SIG-M5 (cell line): ENCODE measurements at places on chromosomes 1 and 21.

DNA sequence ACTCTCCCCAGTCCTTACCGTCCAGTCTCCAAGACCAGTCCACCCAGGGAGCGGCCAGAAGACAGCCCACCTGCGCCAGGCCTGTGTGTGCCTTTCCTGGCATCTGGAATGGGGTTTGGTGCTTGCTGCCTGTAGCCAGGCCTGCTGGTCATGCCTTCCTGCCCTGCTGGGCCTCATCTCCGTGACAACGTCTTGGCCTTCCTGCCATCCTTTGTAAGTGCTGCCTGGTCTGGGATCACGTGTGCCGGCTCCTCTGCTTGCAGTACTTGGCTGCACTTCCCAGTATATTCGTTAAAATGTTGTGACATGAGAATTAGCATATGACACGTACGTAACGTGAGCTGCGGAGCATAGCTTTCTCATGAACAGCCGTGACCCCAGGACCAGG is 145.3 kb upstream of the COL6A1 start:
- no peak for DNase-seq

GRCh38 chr1:238177960-238178645 is 287.4 kb upstream of the ZP4 start:
- DNase-seq: no peak

- DNase-seq: no peak
Measured at GRCh38 chr1:33358114-33358794, 37.4 kb upstream of the A3GALT2 start.

DNA sequence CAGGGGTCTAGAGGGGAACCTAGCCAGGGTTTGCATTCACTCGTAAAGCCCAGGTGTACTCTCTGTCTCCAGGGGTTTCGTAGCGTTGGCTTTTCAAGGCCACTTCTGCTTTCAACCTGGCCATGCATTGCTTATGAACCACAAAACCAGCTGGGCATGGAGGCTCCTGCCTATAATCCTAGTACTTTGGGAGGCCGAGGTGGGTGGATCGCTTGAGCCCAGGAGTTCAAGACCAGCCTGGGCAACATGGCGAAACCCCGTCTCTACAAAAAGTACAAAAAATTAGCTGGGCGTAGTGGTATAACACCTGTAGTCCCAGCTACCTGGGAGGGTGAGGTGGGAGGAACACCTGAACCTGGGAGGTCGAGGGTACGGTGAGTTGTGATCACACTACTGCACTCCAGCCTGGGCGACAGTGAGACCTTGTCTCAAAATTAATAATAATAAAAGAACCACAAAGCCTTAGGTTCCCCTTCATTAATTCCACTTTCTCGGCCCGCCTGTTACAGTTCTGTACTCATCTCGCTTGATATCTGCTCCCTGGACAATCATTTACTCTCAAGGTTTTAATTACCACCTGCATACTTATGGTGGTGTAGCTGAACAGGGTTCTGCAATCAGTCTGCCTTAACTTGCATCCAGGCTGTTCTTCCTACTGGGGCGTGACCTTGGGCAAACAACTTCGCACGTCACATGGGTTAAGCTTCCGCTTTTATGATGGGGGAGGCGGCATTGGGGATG is 6.1 kb downstream of the SLC16A4 start:
- DNase-seq: no peak

- no peak for DNase-seq
Measured at GRCh38 chr1:42002220-42002619, 83.5 kb upstream of the HIVEP3 start.

DNA sequence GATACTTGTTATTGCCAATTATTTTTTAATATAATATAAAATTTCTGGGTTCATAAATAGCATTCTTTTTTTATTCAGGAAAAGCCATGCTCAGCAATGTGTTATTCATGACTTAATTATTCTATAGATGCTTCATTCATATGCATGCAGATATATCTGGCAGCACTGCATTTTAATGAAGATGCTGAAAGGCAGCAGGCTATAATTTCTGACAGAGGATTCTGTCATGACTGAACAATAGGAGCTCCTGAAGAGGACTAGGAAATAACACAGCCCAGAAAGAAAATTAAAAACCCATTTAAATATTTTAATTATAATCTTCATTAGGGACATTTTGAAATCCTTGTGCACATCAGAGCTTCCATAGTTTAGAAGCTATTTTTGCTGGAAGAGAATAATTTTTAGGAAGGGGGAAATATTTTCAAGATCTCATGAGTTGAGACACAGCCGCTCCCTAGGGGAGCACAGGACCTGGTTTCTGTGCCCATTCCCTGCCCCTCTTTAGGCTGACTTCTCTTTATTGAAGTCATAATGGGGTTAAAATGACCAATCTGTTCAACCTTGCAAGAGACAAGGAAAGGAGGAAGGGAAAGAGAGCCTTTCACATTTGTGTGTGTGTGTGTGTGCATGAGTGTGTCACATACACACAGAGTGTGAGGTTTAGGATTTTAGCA is 83.9 kb downstream of the RPE65 start:
- no peak for DNase-seq

GRCh38 chr1:2640626-2641025 is 7.8 kb upstream of the MMEL1 start:
- DNase-seq: no peak

- DNase-seq: no peak
Measured at GRCh38 chr1:33821291-33821690, 42.6 kb upstream of the HMGB4 start.

DNA sequence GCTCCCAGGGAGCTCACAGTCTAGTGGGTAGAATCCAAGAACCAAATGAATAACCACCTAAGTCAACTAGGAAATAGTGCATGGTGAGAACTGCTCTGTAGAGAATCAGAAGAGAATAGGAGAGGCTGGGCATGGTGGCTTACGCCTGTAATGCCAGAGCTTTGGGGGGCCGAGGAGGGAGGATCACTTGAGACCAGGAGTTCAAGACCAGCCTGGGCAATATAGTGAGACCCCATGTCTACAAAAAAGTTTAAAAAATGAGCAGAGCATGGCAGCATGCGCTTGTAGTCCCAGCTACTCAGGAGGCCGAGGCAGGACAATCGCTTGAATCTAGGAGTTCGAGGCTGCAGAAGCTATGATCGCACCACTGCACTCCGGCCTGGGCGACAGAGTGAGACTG is 122.3 kb upstream of the IRF2BP2 start:
- no peak for DNase-seq

- DNase-seq: no peak
Measured at GRCh38 chr1:232227306-232227705, 402.6 kb downstream of the SIPA1L2 start.

DNA sequence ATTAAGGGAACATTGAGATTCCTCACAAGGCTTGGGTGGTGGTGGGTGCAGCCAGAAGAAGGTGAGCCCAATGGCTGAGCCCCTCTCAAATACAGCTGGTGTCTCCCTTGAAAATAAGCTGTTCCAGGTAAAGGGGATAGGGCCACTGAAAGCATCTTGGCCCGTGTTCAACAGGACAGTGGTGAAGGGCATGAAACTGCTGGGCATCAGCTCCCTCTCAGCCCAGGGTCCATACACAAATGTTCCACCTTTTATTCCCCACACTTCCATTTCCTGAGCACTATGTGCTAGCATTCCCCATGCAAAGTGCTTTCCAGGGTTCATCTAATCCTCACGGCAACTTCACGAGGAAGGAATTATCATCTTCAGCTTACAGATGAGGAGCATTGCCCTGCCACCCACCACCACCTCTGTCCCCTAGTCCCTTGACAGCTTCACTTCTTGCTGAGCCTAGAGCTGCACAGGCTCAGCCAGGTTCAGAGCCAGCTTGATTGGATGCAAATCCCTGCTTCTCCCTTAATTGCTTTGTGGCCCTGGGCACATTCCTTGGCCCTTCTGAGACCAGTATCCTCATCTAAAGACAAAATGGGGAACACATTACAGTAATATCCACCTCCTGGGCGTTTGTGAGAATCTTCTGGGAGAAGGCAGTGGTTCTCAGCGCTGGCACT is 9.6 kb downstream of the TAGLN2 start:
- no peak for DNase-seq

GRCh38 chr1:12178511-12178910 is 11.7 kb downstream of the TNFRSF1B start:
- DNase-seq: no peak

- DNase-seq: no peak
Measured at GRCh38 chr1:244316407-244316806, 135.3 kb downstream of the ADSS2 start.

DNA sequence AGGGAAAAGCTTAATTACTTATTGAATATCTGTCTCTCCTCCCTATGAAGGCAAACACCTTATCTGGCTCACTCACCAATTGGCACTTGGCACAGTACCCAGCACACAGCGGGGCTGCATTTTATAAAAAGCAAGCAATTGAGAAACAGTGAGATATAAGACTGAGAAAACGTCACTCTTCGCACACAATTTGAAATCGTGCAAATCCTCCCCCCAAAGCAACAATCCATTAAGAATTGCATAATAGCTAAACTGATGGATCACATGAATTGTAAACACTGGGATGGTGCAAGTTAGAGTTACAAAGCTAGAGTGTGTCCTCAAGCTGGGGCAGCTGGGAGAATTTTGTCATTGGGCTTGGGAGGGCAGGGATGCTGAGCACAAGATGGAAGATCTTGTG is 27.1 kb downstream of the PRDX6 start:
- DNase-seq: no peak

GRCh38 chr1:185808631-185809030 is 74.4 kb downstream of the HMCN1 start:
- no peak for DNase-seq

DNA sequence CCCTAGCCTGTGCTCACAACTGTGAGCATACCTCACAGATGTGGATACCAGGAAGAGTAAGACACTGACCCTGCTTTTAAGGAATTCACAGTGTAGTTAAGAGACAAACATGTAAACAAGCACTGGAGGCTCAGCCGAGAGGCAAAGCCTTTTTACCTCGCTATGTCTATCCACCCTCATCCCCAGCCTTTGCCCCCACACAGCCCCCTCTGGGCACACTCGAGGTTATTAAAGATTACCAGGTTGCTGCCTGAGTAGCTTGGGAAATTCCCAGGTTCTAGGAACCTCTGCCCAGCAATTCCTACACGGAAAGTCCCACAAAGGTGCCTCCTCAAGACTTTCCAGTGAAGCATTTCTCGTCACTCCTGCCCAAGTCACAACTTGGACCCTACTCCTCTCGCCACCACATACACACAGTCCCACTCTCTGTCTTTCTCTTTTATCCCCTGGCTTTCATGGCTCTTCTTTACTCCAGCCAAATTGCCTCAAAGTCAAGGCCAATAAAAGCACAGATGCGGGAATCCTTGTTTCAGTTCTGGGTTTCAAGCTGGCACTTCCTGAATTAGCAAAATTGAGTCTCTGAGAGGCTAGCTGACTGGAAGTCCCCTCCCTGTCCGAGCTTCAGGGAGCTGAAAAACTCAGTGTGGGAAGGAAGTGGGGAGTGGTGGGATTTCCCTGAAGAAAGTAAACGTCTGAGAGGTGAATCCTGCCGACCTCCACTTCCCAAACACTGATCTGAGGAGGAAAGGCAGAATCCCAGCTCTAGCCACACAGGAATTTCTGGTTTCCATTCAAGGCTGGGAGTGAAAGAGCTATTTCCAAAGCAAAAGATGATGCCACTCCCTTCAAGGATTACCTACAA is 7.6 kb downstream of the DENND2D start:
- no peak for DNase-seq

DNA sequence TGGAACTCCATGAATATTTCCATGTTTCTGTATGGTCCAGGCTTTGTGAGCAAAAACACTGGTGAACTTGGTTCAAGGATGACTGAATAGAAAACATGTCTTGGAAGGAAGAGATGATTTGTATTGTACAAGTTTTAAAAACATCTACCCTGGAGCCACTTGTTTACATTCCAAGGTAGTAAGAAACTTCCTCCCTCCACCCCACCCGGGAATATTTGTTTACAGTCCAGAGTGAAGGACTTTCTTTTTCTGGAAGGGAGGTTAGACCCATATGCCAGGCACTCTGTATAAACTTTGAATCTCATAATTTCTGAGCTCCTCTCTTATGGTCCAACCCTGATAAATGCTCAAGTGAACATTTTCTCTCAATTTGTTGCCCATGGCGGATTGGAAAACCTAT is 323.3 kb upstream of the LYPLAL1 start:
- no peak for DNase-seq

- peak; percentile 75 for DNase-seq
Measured at GRCh38 chr21:45152265-45152746, 77.9 kb downstream of the ADARB1 start.

GRCh38 chr1:203522237-203522636 is 28.3 kb downstream of the OPTC start:
- DNase-seq: no peak

GRCh38 chr1:240827786-240828185 is 215.8 kb upstream of the GREM2 start:
- DNase-seq: no peak

DNA sequence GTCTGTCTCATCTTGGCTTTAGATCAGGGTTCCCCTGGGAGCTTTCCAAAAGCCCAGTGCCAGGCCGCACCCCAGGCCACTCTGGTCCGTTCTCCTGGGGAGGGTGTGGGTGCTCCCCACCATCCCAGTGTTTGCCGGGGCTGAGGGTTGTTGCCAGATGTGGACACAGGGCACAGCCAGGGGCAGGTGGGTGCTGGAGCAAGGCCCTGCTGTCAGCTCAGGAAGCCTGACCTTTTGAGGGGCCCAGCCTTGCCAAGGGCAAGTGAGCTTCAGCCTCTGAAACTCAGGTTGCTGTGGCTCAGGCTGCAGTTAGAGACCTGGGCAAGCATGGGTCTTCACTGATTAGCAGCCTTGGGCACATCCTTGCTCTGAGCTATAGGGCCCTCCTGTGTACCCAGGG is 22.8 kb upstream of the ZBTB21 start:
- no peak for DNase-seq

DNA sequence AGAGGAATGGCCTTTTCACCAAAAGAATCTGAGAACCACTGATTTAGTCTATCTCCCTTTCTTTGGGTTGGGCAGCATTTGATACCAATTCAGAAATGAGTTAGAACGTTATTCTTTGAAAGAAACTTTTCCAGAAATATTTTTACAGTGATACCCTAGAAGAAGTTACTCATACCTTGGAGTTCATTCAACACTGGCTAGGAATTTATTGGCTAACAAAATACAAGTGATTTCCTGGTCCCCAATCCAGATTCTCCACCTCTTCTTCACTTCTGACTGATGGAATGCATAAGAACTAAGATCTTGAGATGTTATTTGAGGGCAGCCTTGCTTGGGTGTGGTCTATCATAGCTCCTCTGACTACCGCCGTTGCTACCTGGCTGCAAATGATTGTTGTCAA is 9.4 kb downstream of the C1orf162 start:
- DNase-seq: no peak

- no peak for DNase-seq
Measured at GRCh38 chr1:109850194-109850593, 60.5 kb upstream of the CSF1 start.
